ENCODE measurements at places on chromosomes 5 and 9. TPM values are rescaled to one million over a fixed set of nuclear protein-coding genes. Genes with fewer than 3 reads are reported as not detected.
A peak's percentile ranks its signal among the peaks of the same experiment; 100 is the strongest.

DNA sequence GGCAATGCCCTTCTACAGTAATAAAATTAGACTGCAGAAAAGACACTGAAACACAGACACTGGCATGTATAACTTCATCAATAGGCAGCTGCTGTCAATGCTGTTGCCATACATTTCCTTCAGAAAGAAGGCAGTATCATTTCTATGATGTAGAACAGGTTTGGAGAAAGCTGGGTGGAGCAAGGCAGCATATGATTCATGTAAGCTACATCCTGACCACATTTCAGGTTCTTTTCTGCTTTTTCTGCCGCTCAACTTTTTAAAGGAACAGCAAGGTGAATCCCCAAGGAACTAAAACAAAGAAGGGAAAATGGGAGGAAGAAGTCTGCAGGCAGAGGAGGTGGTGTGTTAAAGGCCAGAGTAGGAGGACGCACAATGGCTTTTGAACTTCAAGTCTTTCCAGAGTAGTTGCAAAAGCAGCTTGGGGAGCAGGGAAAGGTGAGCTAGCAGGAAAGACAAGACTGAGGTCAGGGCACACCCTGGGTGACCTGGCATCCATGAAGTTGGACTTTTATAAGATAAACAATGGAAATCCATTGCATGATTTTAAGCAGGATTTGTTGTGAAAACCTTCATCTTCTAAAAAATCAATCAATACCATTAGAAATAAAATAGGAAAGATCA lies 142.1 kb downstream of the MED10 start:
- no peak overlapping the region for H3K4me3 ChIP-seq
- no peak for DNase-seq
- no peaks in the 10 kb centered on the region for H3K27me3 ChIP-seq

DNA sequence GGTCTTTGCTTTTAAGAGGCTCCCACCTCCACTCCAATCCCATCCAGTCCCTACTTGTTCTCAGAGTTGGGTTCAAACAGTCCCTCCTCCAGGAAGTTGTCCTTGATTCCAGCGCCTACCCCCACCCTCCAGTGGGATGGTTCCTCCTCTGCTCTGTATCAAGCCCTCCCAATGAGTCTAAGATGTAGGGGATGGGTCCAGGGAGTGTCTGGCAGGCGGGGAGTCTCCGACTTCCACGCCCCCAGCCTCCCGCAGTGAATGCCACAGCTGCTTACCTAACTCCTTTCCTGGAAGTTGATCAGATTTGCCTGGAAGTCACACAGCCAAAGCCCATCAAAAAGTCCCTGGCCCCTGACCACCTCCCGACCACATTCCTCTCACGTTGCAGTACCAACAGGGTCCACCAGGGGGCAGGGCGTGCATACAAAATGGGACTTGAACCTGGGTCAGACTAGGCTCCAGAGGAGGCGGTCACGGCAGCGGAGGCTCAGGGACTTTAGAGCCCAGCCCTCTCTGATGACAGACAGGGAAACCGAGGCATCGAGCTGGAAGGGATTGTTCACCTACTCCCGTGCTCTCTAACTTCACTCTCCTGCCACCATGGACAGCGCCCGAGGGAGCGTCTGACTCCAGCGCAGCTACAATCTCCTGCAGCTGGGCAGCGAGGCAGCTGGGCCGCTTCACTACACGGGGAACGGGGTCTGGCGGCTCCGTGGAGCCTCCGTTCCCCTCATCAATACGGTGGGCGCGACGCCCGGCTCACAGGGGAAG lies 25.0 kb upstream of the TDRD7 start:
- H3K27me3 ChIP-seq, result no peaks in the 10 kb centered on the region
- no peak overlapping the region for H3K27ac ChIP-seq
- H3K4me1 ChIP-seq, result peaks cover 22% of the 10 kb centered on the region
- DNase-seq, result peak; percentile 83

DNA sequence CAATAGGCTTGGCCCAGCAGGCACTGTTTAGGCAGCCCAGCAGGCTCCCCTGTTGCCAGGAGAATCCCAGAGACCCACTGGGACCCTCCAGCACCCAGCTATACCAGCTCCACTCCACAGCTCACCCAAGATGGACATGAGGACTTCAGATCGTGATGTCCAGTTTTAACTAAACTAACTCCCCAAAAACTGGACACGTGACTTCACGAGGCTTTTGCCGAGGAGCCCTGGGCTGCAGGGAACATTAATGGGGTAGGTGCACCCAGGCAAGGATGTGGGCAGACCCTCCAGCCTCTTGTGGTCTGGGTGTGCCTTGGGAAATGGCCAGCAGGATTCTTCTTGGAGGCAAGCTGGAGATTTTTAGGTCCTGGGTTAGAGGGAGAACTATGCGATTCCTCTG lies 8.9 kb upstream of the NKD2 start:
- H3K27me3 ChIP-seq, result no peaks in the 10 kb centered on the region
- no peak for DNase-seq
- H3K36me3 ChIP-seq, result no peaks in the 10 kb centered on the region
- no peak overlapping the region for H3K4me3 ChIP-seq

The GPR150 gene
- 1.0 TPM for polyA plus RNA-seq

DNA sequence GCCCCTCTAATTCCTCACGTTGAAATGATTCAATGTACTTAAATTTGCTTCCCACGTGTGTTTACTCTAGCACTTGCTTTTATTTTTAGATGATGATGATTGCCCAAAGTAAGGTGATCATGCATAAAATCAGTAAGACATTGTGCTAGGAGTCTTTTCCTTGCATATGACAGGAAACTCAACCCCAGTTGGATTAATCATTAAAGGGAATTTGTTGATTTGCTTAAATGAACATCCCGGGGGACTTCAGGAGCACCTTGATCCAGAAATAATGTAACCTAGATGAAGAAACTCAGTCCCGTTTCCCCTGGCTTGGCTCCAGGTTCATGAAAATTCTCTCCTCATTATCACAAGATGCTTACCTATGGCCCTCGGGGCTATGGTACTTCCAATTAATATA lies 106.1 kb upstream of the STC2 start:
- no peaks in the 10 kb centered on the region for H3K27me3 ChIP-seq
- no peak overlapping the region for H3K27ac ChIP-seq
- H3K4me1 ChIP-seq, result no peaks in the 10 kb centered on the region
- DNase-seq, result no peak
- H3K4me3 ChIP-seq, result no peak overlapping the region
- no peaks in the 10 kb centered on the region for H3K36me3 ChIP-seq

- H3K27ac ChIP-seq, result no peak overlapping the region
- H3K27me3 ChIP-seq, result no peaks in the 10 kb centered on the region
- H3K36me3 ChIP-seq, result no peaks in the 10 kb centered on the region
- no peak for DNase-seq
Measured at GRCh38 chr5:67897431-67897830, 318.1 kb upstream of the PIK3R1 start.

DNA sequence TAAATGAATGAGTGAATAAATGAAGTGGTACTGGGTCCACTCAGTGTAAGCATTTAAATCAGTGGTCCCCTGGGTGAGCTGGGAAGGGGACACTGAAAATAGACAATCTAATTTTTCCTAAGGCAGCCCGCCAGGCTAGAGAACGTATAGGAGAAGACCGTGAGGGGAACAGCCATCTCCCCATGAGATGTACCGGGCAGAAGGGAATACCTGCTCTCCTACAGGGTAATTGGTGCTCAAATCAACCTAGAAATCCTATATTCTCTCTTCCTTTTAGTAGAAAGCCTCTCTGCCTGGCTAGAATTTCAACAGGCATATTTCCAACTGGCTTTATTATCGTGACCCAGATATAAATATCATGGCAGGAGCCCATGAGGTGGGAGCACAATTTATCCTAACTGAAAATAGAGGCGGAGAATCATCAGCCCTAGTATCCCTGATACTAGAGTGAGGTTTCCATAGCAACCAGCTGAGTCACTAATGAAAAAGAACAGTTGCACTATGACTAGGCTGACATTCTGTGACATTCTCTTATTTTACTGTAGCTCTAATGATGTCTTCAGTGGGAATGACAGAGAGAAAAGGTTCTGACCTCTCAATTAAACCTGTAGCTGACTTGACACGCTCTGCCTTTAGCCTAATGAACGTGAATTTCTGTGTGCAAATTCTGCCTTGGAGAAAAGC lies 96.5 kb upstream of the CAST start:
- H3K4me3 ChIP-seq, result no peak overlapping the region
- no peaks in the 10 kb centered on the region for H3K36me3 ChIP-seq
- no peaks in the 10 kb centered on the region for H3K4me1 ChIP-seq
- no peak for DNase-seq
- no peak overlapping the region for H3K27ac ChIP-seq

The CTXN3 gene
- not detected for polyA plus RNA-seq

Measured in hepatocyte (in vitro differentiated cells).